Left kidney (tissue), 8 donors: ENCODE measurements at places on chromosomes 4 and X. TPM values are rescaled to one million over a fixed set of nuclear protein-coding genes. Genes with fewer than 3 reads are reported as not detected.

GRCh38 chr4:101599620-101600019 is 190.9 kb upstream of the BANK1 start:
- DNase-seq, result no peak

DNA sequence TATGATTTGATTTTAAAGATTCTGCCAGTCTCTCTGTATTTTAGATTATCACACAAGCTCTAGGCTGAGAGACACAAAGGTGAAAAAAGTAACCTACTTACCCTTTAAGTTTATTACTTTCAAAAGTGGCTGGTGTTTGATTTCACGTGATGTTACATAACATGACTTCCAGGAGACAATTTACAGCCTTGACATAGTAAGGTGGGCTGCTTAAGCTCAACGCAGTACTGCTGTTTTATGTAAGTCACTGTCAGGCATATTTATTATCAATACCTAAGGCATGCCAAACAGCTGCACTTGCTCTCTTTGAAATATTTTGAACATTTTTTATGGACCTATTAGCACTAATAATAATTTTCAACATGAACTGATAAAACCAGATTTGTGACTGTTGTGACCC is 451.5 kb upstream of the FAM241A start:
- DNase-seq, result peak; percentile 6

Gene NHS
- 27.3 TPM for polyA plus RNA-seq

- DNase-seq, result no peak
These were observed 13.6 kb upstream of the AKAP17A start for GRCh38 chrX:1577845-1578244.

DNA sequence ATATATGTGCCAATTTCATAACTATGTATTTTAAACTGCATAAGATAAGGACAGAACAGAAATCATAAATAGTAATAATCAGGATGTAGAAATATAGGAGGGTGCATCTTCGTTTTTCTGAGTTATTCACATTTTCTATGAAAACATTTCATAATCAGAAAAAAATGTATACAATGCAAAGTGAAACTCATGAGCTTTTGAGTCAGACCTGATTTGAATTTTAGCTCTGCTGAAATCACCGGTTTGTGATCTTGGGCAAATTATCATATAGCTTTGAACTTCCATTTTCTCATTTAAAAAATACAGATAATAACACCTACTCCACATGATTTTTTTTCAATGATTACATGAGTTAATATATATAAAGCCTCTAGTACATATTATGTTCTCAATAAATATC is 106.9 kb downstream of the KDR start:
- DNase-seq, result no peak

DNA sequence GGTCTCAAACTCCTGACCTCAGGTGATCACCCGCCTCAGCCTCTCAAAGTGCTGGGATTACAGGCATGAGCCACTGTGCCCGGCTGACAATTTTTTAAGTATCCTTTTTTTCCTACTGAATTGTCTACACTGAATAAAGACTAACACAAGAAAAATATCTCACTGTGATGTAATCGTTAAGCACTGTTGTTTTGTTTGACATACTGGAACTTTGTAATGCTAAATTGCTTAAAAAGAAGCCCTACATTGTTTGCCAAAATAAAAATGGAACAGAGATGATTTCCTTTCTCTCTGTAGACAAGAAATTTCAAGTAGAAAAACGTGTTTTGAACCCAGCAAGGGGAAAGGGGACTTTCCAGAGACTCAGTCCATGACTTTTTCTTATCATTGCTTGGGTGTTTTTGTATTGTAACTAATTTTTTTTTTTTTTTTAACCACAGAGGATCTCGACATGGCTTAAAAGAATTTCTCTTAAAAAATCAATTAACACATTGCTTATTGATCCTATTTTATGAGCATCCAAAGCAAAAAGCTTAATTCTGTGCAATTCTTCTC is 74.9 kb downstream of the TMEM156 start:
- no peak for DNase-seq

DNA sequence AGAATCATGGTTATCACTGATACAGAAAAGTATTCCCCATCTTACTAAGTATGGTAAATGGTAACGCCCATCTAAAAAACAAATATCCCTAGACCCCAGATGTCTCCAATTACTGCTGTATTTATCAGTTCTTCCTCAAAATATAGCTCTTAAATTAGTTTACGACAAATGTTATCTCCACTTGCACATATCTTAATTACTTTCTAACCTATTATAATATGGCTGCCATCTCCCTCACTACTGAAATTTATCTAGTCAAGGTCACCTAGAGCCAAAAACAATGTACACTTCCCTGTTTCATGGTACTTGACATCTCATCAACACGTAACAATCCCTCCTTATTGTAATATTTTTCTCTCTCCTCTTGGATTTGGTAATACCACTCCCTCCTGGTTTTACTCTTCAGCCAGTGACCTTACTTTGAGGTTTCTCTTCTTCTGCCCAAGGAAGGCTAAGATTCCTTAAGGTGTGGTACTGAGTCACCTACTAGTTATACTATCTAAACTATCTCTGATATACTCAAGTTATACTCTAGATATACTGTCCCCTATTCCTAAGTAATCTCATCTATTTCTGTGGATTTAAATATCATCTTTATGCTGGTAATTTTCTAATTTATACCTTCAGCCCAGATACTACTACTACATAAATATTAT is 8.6 kb downstream of the LCORL start:
- DNase-seq, result no peak

GRCh38 chr4:127732623-127733328 is 2.6 kb downstream of the SLC25A31 start:
- DNase-seq, result peak; percentile 28

Gene RHOH
- polyA plus RNA-seq, result 0.50 TPM

- DNase-seq, result peak; percentile 74
These were observed at the start of gene ADGRA3 for GRCh38 chr4:22515888-22516541. Gene ADGRA3 (minus strand): TSS chr4:22516066. CDS start chr4:22515784, 282 bp downstream.

Gene GC
- polyA plus RNA-seq, result 0.18 TPM

- no peak for DNase-seq
These were observed 153.3 kb upstream of the USP9X start for GRCh38 chrX:40931921-40932320.

Gene SULT1B1
- 0.73 TPM for polyA plus RNA-seq

Gene ERAS
- polyA plus RNA-seq, result not detected

- no peak for DNase-seq
These were observed 96.5 kb downstream of the SYTL5 start for GRCh38 chrX:38102875-38103274.

GRCh38 chr4:145001635-145002034 is 96.4 kb downstream of the ANAPC10 start:
- DNase-seq, result no peak

Gene FAM47E
- 9.4 TPM for polyA plus RNA-seq

- no peak for DNase-seq
These were observed 22.8 kb downstream of the AGA start for GRCh38 chr4:177419434-177419833.

Gene ADGRG2
- 26.6 TPM for polyA plus RNA-seq

DNA sequence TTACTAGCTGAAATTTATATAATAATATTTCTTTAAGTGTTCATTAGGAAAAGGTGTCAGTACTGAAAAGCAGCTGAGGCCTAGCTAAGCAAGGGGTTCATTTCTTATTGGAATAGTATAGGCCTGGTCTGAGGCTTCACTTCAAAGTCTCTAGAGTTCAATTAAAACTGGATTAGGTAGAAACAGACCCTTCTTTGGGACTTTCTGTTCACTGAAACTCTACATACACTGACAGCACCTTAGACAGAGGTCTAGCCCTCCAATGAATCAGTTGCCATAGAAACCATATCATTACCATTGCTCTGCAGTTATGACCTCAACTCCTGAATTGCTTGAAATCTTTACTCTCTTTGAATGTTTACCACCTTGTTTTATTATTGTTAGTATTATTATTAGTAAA is 86.4 kb upstream of the MAB21L2 start:
- no peak for DNase-seq

DNA sequence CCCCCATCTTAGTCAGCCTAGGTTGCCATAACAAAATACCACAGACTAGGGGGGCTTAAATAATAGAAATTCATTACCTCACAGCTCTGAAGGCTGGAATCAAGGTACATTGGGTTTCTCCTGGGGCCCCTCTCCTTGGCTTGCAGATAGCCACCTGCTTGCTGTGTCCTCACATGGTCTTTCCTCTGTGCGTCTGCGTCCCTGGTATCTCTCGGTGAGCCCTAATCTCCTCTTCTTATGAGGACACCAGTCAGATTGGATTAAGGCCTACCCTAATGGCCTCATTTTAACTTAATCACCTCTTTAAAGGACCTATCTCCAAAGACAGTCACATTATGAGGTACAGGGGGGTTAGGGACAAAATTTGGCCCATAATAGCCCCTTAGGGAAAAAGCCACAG is 98.0 kb downstream of the SH3KBP1 start:
- DNase-seq, result no peak

GRCh38 chrX:40090050-40090804 is 7.5 kb downstream of the BCOR start:
- no peak for DNase-seq

- DNase-seq, result no peak
These were observed 25.2 kb upstream of the FGFR3 start for GRCh38 chr4:1767770-1768366.

GRCh38 chrX:78619834-78620233 is 39.3 kb downstream of the RTL3 start:
- no peak for DNase-seq

GRCh38 chrX:25599061-25599460 is 539.1 kb upstream of the MAGEB18 start:
- no peak for DNase-seq

Gene SPANXC
- not detected for polyA plus RNA-seq

DNA sequence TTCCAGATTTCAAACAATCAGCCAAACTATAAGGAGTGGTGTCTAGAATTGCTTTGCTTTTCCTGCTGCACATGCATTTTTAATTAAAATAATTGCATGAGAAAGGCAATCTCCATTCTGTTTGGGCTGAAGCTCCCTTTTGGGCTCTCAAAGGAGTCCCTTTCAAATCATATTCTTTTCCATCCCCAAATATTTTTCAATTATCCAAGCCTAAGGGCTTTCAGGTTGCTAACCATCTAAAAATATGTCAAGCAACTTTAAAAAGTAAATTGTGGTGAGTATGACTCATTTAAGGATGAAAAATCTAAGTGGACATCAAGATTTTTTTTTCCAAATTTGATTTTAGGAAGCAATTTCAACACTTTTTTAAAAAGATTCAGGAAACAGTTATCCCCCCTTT is 28.4 kb downstream of the PIR start:
- no peak for DNase-seq

Gene SMR3B
- polyA plus RNA-seq, result not detected

- no peak for DNase-seq
These were observed 420.9 kb upstream of the ATOH1 start for GRCh38 chr4:93407493-93408275.

Gene RADX
- 9.3 TPM for polyA plus RNA-seq

DNA sequence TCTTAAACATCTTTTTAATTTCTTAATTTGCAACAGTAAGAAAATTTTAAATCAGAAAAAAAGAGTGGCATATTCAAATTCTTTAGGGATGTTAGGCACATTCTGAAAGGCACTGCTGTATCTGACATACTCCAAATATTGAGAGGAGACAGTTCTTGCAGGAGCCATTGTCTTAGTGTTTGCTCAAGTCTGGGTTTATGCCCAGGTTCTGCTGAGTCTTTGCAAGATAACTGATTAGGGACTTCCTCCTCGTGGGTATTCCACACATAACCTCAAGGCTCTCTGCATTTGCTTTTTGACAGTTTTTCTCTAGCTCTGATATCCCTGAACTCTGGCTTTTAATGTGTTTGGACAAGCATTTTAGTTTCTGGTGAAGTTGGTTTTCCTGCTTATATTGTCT is 52.6 kb downstream of the RPS3A start:
- DNase-seq, result no peak

Gene PCDH19
- 2.2 TPM for polyA plus RNA-seq

- DNase-seq, result no peak
These were observed 24.3 kb upstream of the GPR34 start for GRCh38 chrX:41664375-41664901.

DNA sequence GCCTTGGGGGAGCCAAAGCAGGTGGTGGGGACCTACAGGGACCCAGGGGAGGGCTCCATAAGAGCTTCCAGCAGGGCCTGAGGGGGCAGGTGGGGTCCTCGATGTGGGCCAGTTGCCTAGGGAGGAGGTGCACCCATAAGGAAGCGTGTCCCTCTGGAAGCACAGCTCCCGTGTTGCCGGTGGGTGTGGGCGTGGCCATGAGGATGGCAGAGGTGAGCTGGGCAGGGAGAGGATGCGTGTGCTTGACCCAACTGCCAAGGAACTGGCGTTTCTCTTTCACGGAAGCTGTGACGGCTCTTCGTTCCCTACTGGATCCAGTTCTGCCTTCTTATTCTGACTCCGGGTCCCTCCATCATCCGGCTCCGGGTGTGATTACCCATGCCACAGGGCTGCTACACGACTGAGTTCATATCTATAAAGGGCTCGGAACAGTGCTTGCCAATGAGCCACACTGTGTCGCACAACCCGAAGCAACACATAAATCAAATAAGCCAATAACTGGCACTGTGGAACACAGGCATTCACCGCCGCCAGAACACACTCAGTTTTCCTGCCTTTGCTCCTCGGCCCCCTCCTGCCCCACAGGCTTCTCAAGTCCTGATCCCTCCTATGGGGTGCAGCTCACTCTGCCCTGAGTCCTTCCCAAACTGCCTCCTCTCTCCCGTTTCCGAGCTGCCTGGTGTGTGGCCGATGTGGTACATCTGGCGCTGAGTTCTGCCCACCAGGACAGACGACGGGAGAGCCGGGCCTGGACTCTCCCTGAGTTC is 35.5 kb downstream of the RNF212 start:
- DNase-seq, result no peak

Gene MRFAP1
- 420 TPM for polyA plus RNA-seq

DNA sequence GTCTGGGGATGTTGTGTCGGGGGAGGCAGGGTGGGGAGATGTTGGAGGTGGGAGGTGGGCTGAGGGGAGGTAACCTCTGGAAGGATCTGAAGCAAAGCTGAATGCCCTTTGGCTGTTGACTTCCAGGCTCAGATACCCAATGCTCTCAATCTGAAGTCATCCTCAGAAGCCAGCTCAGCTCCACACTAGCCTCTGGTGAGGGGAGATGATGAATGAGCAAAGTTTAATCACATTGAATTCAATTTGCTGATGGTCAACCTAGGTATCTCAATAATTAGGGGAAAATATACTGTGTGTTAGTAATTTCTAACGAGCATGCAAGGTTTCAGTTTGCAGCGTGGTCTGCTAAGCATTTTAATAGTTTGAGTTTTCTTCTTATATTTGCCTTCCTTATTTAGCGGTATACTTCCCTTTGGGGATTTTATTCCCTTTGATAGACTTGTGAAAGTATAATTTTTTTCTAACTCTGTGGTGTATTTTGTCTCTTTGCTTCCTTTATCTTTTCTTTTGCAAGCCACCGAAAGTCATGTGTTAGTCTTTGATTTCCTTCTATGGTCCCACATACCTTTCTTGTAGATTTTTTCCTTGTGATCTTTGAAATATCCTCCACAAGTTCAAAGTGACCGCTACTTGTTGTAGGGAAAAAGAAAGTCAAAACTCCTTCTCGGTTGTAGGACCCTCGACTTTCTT is 146.3 kb upstream of the LEF1 start:
- DNase-seq, result no peak

- no peak for DNase-seq
These were observed 1.0 kb upstream of the TMEM131L start for GRCh38 chr4:153465140-153465539.
